Lower lobe of right lung (tissue), 2 donors: ENCODE measurements at places on chromosomes 7 and 10.
A peak's percentile ranks its signal among the peaks of the same experiment; 100 is the strongest.

- DNase-seq = no peak
Measured at GRCh38 chr10:12419262-12419847, 70.0 kb downstream of the CAMK1D start.

GRCh38 chr7:108222236-108222892 is 92.2 kb upstream of the LAMB4 start:
- DNase-seq = no peak

- no peak for DNase-seq
Measured at GRCh38 chr10:21750424-21750823, 216.4 kb downstream of the MLLT10 start.

GRCh38 chr7:35848725-35849124 is 47.9 kb downstream of the SEPTIN7 start:
- no peak for DNase-seq

DNA sequence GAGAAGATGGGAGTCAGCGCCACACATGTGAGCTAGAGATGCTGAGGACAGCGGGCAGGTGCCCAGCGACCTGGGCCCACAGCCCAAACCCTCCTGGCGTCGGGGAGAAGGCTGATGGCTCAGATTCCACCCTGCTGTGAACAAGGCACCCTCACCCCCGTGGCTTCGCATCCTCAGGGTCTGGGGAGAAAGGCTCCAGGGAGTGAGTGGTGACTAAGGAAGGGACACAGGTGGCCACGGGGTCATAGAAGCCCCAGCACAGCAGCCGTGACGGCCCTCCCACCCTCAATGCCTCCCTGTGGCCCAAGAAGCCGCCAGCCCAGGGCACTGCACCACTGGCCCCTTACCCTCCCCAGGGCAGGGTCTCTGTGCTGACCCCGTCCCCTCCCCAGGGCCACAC is 19.6 kb downstream of the INTS1 start:
- no peak for DNase-seq

- no peak for DNase-seq
Measured at GRCh38 chr7:116530107-116530820, 5.4 kb downstream of the CAV1 start.

GRCh38 chr7:18675579-18675978 is 180.0 kb downstream of the HDAC9 start:
- DNase-seq = no peak

DNA sequence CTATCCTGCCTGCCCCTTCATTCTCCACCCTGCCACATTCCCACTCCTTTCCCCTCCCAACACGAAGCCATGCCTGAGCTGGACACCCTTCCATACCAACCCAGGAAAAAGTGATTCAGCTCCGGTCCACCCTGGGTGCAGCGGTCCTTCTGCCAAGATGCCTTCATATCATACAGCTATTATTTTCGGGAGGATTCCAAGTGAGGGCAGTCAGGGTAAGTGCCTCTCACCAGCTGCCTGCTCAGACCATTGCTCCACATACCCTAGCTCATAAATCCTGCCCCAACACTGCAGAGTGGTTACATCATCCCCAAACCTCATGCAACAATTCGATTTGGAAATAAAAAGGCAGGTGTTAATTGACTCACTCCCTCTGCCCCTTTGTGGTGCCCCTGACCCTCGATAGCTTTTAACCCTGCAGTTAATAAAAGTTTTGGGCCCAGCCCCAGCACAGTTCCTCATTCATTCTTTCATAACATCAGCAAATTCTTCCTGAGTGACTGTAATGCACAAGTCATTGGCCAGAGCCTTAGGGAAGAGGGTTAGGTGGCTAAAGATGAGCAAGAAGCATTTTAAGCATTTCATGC is 42.6 kb downstream of the ZNF503 start:
- DNase-seq = no peak

DNA sequence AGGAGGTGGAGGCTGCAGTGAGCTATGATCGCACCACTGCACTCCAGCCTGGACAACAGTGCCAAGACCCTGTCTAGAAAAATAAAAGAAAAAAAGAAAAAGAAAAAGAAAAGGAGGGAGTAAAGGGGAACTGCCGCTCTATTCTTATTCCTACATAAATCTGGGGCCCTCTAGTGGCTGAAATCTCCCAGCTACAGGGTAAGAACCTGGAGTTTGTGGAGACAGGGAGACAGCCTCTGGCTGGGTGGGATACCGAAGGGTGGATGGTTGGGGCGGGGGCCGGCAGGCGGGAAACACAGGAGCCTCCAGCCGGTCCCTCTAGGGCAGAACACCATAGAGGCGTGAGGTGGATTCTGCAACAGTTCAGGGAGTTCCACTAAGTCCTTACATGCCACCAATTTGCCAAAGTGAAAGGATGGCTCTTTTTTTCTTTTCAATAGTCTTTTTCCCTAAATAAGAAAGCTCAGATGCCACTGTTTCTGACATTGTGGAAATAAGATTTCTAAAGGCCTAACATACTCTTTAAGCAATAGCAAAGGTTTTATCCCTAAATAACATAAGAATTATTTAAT is 117.3 kb downstream of the SVIL start:
- DNase-seq = no peak

GRCh38 chr7:154451480-154452457 is 399.6 kb downstream of the DPP6 start:
- DNase-seq = no peak

GRCh38 chr10:102876747-102877153 is 7.5 kb downstream of the AS3MT start:
- DNase-seq = no peak

DNA sequence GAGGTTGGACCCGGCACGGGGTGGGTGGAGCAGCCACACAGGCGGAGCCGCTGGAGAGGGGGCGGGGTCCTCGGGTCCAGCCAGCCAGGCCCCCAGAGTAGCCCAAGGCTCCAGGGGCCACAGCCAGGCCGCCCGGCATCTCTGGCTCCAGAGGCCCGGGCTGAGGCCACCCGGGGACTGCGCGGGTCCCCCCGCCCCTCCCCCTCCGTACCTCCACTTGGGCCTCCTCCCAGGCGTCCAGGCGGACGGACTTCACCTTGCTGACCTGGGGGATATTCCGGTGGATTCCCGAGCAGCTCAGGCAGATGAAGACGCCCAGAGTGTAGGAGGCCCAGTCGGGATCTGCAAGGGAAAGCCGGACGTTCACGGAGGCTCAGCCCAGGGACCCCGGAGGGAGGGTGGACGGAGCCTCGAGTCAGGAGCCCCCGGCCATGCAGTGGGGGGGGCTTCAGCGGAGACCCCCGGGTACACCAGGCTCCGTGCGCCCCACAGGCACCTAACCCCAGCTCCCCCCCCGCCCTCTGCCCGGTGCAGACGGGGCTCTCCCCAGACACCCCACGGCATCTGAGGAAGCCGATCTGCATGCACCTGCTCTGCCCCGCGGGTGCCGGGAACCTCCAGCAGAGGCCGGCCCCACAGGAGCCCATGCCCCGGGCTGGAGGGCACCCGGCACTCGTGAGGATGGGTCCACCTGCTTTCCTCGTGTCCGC is 19.2 kb downstream of the ADAP1 start:
- peak; percentile 34 for DNase-seq

GRCh38 chr7:115516341-115516740 is 514.2 kb downstream of the TFEC start:
- DNase-seq = no peak

- no peak for DNase-seq
Measured at GRCh38 chr10:34702982-34703381, 112.1 kb downstream of the PARD3 start.

GRCh38 chr7:136655414-136655813 is 213.0 kb upstream of the CHRM2 start:
- DNase-seq = no peak

DNA sequence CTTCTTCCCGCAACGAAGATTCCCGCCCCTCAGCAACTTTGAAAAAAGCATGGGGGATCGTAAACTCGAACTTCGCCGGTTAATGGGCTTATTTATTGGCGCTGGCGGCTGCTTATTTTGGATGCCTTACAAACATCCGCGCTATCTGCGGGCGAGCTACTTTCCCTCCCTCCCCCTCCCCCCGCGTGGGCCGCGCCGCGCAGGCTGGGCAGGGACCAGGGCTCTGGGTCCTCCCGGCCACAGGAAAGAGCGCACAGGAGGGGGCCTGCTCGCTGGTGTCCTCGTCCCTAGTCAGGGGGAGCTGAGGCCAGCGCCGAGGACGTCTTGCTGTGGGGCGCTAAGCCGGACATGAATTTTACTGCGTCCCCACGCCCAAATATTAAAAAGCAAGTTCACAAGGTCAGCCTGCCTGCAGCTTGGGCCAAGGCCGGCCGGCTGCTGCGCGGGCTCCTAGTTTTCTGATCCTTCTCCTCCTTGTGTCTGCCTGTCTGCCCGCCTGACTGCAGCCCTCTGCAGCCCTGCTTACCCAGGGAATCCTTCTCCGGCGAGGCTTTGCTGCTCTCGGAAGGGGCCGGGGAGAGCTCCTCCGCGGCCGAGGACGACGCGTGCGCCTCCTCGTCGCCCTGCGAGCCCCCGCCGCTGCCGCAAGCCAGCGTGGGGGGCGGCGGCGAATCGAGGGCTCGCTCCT is 1.2 kb downstream of the HOXA10 start:
- DNase-seq = peak; percentile 40

- DNase-seq = no peak
Measured at GRCh38 chr7:131021460-131021859, 287.5 kb upstream of the KLF14 start.

- DNase-seq = no peak
Measured at GRCh38 chr10:86226781-86227201, 139.8 kb downstream of the GRID1 start.

DNA sequence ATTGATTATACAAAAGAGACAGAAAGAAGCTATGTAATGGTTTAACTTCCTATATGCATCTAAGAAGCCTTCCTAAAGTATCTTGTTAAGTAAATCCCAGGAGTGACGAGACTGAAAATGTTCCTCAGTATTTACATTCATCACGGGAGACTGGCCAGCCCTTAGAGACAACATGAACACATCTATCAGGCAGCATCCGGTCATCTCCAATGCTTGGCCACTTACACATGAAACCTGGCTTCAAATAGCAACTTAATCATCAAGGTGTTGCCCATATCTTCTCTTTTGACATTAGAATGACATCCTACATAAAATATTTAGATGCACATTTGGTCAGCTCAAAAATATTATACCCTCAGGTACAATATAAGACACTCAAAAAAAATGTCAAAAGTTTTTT is 33.8 kb downstream of the ERCC6 start:
- no peak for DNase-seq

DNA sequence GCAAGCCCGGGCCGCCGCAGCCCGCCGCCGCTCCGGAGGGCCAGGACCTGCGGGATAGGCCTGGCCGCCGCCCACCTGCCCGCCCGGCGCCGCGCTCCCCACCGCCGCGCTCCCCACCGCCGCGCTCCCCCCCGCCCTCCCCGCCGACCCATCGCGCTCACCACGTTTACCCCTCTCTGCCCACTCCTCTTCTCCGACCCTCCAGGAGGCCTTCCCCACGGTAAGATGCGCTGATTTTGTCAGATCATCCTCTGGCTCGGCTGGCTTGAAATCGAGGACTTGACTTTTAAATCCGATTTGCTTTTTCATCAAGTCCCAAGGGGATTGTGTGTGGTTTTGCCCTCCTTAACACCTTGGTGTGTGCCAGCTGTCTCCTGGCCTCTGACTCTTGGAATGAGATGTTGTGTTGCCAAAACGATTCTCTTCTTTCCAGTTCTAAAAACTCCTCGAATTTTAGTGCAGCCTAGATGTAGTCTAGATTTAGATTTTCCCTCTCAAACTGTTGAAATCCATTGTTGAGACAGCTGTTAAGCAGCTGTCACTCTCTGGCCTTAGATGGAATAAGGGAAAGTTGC is 738 bp downstream of the POM121 start:
- no peak for DNase-seq

DNA sequence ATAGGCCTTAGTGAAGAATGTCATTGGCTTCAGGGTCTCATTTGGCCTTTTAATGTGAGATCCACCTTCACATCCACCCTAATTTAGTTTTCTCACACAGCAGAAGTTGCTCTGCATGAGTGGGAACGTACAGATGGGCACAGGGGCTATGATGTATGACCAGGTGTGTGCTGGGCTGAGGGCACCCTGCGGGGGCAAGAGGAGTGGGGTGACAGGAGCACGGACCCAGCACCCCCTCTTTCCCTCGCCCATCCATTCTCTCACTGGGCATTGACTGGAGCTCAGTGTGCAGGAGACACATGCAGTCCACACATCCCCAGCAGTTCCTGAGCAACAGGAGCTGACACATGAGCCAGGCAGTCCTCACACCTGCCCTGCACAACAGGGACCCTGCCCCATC is 95.1 kb upstream of the PPP2R2D start:
- no peak for DNase-seq

- no peak for DNase-seq
Measured at GRCh38 chr10:18620856-18621255, 30.5 kb downstream of the NSUN6 start.

DNA sequence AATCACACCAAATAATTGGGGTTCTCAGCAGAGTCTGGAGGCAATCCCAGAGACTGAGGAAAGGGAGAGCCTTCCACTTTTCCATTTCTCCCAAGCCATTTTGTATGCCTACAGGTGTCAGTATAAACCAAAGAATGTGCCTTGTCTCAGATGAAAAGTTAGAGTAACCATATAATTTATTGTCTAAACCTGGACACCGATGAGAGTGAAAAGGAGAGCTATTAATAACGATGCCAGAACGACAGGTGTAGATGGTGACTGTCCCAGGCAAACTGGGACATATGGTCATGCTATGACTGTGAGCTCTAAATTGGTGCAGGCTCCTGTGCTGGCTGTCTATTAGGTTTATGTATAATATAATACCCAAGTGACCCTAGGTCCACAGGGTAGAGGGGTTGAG is 219.6 kb downstream of the ARHGAP12 start:
- DNase-seq = no peak

- no peak for DNase-seq
Measured at GRCh38 chr10:7424315-7424714, 13.5 kb upstream of the SFMBT2 start.

DNA sequence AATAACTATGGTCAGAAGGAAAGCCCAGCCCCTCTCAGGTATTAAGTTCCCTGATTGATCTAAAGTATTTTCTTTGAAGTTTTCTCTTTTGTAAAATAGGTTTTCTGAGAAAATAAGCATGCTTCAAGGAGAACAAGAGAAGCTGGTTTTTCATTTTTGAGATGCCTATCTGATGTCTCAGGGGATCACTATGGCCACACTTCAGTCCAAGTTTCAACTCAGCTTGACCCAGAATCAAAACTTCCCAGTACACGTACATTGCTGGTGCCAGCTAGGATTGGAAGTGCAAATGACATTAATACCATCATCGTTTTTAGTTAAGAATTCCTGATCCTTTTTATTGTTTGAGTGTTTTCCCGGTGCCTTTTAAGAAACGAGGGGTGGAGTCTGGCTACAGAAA is 7.2 kb downstream of the ITIH5 start:
- no peak for DNase-seq

DNA sequence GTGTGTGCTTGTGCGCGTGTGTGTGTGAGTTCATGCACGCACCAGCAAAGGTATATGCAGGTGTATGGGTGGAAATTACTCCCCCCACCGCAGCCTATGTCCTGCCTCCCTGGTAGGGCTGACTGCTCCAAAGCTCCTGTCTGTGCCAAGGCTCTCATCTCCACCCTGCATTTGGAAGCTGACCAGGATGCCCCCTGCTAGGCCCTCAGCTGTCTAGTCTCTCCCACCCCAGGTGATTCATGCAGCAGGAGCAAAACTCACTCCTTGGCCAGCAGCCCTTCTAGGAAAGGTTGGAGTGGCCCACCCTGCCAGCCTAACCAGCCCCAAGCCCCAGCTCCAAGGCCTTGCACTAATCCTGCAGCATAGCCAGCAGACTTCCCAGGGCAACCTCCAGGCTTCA is 148.4 kb downstream of the GRID1 start:
- no peak for DNase-seq

- DNase-seq = no peak
Measured at GRCh38 chr7:6631605-6632004, 5.5 kb upstream of the ZNF316 start.
